Stomach (tissue), 19 donors: ENCODE measurements at places on chromosomes 5 and 9. TPM values are rescaled to one million over a fixed set of nuclear protein-coding genes. Genes with fewer than 3 reads are reported as not detected.

- peak; percentile 83 for DNase-seq
- no peaks in the 10 kb centered on the region for H3K27me3 ChIP-seq
- peaks cover 32% of the 10 kb centered on the region for H3K4me1 ChIP-seq
- peaks cover 22% of the 10 kb centered on the region for H3K36me3 ChIP-seq
These were observed 1.7 kb downstream of the MYORG start for GRCh38 chr9:34374905-34375552.

DNA sequence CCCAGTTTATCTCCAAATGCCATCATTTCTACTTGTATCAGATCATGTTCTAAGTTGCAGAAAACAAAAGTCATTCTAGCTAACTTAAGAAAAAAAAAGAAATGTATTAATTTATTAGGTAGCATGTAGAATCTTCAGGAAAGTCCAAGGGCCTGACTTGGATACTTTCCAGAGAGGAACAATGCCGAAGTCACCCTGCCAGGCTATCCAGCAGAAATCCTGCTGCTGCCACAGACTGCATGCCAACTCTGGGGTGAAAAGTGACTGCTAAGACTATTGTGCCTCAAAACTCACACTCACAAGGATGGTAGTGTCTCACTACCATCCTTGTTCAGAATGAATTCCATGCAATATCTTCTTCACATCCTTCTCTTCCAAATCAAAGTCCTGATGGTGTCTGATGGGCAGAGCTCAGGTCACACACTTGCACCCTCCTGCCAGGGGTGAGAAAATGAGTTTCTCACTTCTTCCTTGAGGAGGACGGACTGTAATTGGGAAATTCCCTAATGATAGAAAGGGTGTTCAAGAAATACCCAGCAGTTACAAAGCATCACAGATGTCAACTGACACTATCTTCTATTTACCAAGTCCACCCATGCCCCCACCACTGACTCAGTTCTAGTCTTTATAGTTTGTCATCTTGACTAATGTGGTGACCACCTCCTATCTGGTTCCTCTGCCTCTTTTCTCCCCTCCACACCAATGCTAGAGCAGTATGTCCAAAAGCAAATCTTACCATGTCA is 279.4 kb downstream of the CWC27 start:
- H3K4me3 ChIP-seq = no peak overlapping the region
- H3K27me3 ChIP-seq = no peaks in the 10 kb centered on the region
- no peak overlapping the region for H3K27ac ChIP-seq
- no peaks in the 10 kb centered on the region for H3K4me1 ChIP-seq
- no peaks in the 10 kb centered on the region for H3K36me3 ChIP-seq

DNA sequence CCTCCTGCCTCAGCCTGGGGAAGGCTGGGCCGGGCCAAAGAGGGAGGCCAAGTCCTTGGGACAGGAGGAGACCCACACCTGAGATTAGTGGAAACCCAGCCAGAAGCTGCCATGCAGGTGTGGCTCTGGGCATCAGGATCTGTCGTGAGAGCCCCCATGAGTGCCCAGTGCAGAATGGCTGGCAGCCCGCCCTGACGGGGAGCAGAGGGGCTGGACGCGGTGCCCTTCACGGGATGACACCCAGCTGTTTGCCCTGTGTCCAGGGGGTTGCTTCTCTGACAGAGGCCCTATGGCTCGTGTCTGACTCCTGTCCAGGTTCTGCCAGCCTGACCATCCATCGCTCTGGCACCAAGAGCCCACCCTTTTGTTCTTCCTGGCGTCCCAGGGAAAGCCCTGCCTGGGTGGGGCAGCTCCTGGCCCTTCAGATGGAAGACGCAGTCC is 8.5 kb downstream of the DIPK1B start:
- H3K27ac ChIP-seq = peak overlapping the region; percentile 38
- peaks cover 49% of the 10 kb centered on the region for H3K36me3 ChIP-seq
- H3K4me3 ChIP-seq = no peak overlapping the region
- peaks cover 66% of the 10 kb centered on the region for H3K4me1 ChIP-seq
- no peak for DNase-seq

- H3K27ac ChIP-seq = peak overlapping the region; percentile 47
- no peak overlapping the region for H3K4me3 ChIP-seq
- H3K4me1 ChIP-seq = peaks cover 32% of the 10 kb centered on the region
- H3K27me3 ChIP-seq = no peaks in the 10 kb centered on the region
- H3K36me3 ChIP-seq = no peaks in the 10 kb centered on the region
These were observed 24.8 kb downstream of the CCNJL start for GRCh38 chr5:160287378-160288051.

DNA sequence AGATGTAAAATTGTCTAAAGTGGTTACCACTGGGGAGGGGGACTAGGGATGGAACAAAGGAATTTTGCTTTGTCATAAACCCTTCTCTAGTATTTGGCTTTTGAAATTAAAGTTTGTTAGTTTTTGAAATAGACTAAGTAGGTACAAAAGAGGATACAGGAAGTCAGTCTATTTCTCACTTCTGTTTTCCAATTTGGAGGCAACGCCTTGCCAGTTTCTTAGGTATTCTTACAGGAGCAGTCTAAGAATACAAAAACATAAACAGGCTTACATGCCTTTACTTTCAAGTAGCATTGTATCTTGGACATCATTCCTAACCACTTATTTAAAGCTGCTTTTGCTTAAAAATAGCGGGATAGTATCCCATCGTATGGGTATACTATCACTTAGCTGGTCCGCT is 34.4 kb downstream of the ALG2 start:
- no peaks in the 10 kb centered on the region for H3K4me1 ChIP-seq
- H3K27me3 ChIP-seq = no peaks in the 10 kb centered on the region
- no peak overlapping the region for H3K27ac ChIP-seq
- DNase-seq = no peak
- H3K36me3 ChIP-seq = no peaks in the 10 kb centered on the region
- H3K4me3 ChIP-seq = no peak overlapping the region

GRCh38 chr9:4258320-4259090 is 41.4 kb downstream of the GLIS3 start:
- no peak overlapping the region for H3K4me3 ChIP-seq
- no peak for DNase-seq
- no peak overlapping the region for H3K27ac ChIP-seq
- no peaks in the 10 kb centered on the region for H3K4me1 ChIP-seq
- H3K27me3 ChIP-seq = no peaks in the 10 kb centered on the region

- H3K4me1 ChIP-seq = no peaks in the 10 kb centered on the region
- no peaks in the 10 kb centered on the region for H3K36me3 ChIP-seq
- no peak for DNase-seq
- H3K27ac ChIP-seq = no peak overlapping the region
- H3K4me3 ChIP-seq = no peak overlapping the region
- no peaks in the 10 kb centered on the region for H3K27me3 ChIP-seq
These were observed 81.5 kb upstream of the RASEF start for GRCh38 chr9:83144492-83144891.

- no peak overlapping the region for H3K4me3 ChIP-seq
- H3K4me1 ChIP-seq = peaks cover 69% of the 10 kb centered on the region
- no peak for DNase-seq
- peak overlapping the region; percentile 25 for H3K27ac ChIP-seq
These were observed 24.7 kb downstream of the DAP start for GRCh38 chr5:10736354-10736753.

DNA sequence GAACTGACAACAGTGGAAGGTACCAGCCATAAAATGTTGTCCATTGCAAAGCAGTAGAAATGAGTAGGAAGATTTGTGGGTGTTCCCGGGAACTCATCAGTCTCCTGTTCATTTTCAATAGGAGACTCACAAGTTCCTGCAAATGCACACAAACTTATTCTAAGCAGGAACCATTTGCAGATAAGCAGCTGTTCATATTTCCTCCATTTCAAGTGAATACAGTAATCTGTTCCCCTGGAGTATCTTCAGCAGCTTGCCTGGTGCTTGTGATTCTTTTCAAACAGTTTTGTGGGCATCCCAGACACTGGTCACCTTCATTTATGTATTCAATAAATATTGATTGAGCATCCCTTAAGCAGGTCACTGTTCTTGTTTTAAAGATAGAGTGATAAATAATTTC is 1315.5 kb upstream of the C9orf72 start:
- DNase-seq = no peak
- no peaks in the 10 kb centered on the region for H3K4me1 ChIP-seq
- H3K27me3 ChIP-seq = no peaks in the 10 kb centered on the region
- H3K27ac ChIP-seq = no peak overlapping the region
- H3K36me3 ChIP-seq = no peaks in the 10 kb centered on the region

NEUROG1 gene
- not detected for polyA plus RNA-seq

FAM13B gene
- 9.5 TPM for polyA plus RNA-seq

CMYA5 gene
- 5.3 TPM for polyA plus RNA-seq

IL4 gene
- polyA plus RNA-seq = not detected
